Inflammatory macrophage (primary cell): ENCODE measurements at places on chromosomes 2 and 18.

GRCh38 chr2:167833294-167833693, 414.1 kb downstream of the STK39 start:
- DNase-seq, result no peak

DNA sequence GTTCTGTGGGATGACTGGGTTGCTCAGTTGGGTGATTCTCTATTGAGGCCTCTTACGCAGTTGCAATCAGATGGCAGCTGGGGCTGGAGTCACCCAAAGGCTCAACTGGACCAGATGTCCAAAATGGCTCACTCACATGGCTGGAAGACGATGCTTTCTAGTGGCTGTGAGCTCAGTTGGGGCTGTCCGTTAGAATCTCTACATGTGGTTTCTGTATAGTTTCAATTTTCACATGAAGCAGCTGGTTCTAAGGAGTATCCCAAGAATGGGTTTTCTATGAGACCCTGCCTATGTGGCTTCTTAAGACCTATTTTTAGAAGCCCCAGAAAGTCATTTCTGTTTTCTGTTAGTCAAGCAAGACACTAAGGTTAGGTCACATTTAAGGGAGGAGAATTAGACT, 4.4 kb downstream of the XRCC5 start:
- no peak for DNase-seq

DNA sequence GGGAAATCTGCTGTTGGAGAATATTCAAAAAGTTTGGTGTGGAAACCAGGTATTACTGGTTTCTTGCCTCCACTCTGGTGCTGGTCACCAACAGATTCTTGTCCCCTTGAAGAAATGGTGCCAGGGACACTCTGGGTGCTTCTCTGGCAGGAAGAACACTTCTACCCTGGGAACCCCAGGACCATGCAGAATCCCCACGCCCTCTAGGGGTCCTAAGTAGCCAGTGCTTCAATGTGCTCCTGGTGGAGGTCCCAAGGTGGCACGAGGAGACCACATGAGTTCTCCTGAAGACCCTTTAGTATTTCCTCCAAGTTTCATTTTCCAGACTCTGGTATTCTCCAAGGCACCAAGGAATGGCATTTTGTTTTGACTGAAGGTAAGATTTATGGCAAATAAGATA, 380.6 kb downstream of the TSN start:
- no peak for DNase-seq

GRCh38 chr2:237752761-237753165, 45.8 kb upstream of the RBM44 start:
- DNase-seq, result peak; percentile 94

- no peak for DNase-seq
Observed at GRCh38 chr2:226777611-226778010, 22.0 kb downstream of the IRS1 start.
